Activated naive CD4-positive, alpha-beta T cell treated with anti-CD3 and anti-CD28 coated beads, Interleukin-2, amount 10 ng/mL, durations not matched to agents 5 hours and 36 hours (primary cell): ENCODE measurements at places on chromosomes 3 and 15. TPM values are rescaled to one million over a fixed set of nuclear protein-coding genes. Genes with fewer than 3 reads are reported as not detected.

The CHRNA7 gene
- not detected for total RNA-seq

The POC1A gene
- 19.1 TPM for total RNA-seq

The LRRC49 gene
- total RNA-seq, result not detected

The BFSP2 gene
- total RNA-seq, result 0.68 TPM

The PRICKLE2 gene
- not detected for total RNA-seq

The GCNT3 gene
- not detected for total RNA-seq

The LARP6 gene
- total RNA-seq, result not detected

The LRRN1 gene
- total RNA-seq, result 2.1 TPM

The UBE2E2 gene
- total RNA-seq, result 7.9 TPM

The GLDN gene
- not detected for total RNA-seq
